Esophagus squamous epithelium (tissue), 5 donors: ENCODE measurements at places on chromosomes 3 and 15.

- DNase-seq, result no peak
Measured at GRCh38 chr15:51229907-51230330, 108.5 kb downstream of the CYP19A1 start.

GRCh38 chr3:195080571-195081151 is 190.3 kb downstream of the XXYLT1 start:
- no peak for DNase-seq

DNA sequence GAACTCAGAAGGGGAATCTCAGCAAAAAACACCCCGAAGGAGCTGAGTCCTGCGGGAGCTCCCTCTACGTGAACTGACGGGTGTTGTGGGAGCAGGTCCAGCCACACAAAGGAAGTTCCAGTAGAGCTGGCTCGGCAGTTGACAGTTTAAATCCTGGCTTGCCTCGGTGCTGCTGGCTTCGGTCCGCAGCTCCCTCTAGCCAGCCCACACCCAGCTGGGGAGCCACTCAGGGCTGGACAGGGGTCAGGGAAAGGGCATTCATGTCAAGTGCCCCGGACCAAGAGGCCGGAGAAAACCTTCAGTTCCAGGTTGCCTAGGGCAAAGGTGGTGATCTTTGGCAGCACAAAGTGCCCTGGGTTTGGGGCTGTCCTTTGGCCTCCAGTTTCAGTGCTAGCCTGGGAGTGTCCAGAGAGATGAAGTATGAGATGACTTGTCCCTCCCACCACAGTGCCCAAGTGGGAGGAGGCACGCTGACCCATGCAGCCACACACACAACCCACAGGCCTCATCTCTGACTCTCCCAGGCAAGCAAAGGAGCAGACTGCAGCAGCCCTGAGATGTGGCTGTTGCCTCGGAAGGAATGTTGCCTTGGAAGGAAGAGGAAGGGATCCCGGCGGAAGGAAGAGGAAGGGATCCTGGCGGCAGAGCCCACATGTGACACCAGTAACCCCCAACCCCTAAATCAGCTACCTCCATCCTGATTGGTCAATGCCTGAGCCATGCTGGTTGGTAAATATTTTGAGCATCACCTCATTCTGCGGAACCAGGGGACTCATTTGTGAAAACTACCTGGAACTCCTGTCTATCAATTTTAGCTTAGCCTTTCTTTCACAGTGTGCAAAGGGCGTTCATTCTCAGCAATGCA is 13.9 kb upstream of the ANPEP start:
- DNase-seq, result no peak

GRCh38 chr3:159787794-159788205 is 200.8 kb upstream of the IL12A start:
- no peak for DNase-seq

- no peak for DNase-seq
Measured at GRCh38 chr15:56886363-56886931, 32.0 kb upstream of the TCF12 start.

GRCh38 chr15:31569836-31570235 is 243.2 kb downstream of the KLF13 start:
- DNase-seq, result no peak

- DNase-seq, result no peak
Measured at GRCh38 chr3:73086071-73086494, 24.6 kb downstream of the EBLN2 start.

- DNase-seq, result no peak
Measured at GRCh38 chr3:52793702-52794611, 639 bp upstream of the ITIH3 start.

DNA sequence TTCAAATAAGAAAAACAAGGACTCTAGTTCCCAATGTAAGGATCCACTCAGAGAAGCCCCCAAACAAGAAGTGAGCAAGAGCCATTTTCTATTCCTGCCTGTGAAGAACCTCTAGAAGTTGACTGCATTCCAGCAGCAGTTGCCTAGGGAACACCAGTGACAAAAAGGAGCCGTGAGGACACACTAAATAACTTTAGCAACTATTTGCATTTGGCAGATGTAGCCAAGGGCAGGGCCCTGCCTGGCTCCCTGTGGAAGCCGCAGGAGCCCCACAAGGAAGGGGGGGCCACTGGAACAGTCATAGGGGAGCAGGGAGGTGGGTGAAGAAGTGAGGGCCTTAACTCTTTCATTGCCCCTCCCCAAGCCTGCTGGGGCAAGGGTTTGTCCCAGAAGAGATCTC is 470.2 kb upstream of the PROK2 start:
- no peak for DNase-seq

DNA sequence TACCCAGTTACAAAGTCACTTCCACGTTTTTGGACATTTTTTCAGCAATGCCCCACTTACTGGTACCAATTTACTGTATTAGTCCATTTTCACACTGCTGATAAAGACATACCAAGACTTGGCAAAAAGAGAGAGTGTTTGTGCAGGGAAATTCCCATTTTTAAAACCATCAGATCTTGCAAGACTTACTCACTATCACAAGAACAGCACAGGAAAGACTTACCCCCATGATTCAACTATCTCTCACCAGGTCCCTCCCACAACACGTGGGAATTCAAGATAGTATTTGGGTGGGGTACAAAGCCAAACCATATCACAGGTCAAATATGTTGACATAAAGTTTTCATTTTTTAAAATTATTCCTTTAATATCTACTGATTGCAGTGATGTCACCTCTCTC is 16.2 kb upstream of the ABI3BP start:
- no peak for DNase-seq
